NCI-H526 treated with DMSO at 0.1 percent for 48 hours (cell line): ENCODE measurements at places on chromosomes 6 and 20.
A peak's percentile ranks its signal among the peaks of the same experiment; 100 is the strongest.

DNA sequence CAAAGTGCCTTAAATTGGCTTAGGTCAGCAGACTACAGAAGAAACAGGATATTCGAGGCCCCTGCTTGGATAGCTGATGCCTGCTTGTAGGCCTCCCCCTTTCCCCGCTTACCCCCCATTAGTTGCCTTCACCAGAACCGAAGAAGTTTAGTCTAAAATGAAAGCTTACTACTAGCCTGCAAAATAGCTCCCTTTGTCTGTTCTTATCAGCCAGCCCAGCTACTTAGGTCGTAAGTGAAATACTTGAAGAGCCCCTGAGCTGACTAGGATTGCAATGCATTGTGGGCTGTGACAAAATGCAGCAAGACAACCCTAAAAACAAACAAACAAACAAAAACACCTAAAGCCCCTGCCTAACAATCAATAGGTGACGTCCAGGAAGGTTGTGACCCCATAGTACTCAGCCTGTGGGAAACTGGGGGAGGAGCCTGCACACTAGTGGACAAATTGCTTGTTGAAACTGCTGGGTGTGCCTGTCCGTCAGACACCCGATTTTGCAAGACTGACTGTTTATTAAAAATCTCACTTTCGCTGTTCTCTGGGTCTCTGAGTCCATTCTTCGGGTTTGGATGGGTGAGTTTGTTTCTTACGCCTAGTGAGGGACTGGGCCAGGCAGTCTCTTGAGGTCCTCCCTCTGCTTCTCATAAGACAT lies 105.0 kb upstream of the DUSP22 start:
- DNase-seq, result no peak

DNA sequence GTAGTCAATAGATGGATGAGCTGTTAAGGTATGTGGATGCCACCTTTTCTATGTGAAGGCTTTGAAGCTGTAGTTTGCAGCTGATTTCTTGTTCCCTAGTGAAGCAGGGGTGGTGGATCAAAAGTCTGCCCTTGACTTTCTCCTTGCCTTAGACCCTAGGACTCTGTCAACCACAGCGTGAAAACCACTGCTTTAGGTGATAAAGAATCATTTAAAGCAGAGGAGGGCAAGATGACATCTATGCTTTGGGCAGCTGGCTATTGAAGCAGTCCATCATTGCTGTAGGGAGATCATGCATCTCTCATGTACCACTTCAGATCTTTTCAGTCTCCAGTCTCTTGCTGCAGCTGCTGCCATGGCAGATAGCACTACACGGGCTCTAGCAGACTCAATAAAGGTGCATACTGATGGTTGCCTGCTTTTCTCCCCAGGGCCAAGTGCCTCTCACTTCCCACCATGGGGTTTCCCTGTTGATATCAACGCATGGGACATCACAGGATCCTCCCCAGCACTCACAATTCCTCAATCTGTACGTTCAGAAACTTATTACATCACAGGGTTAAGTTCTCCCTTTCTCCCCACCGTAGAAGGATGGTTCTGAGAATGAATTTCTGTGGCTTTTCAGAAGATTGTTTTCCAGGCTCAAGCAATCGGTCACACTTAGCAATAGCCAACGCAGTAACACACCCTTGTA lies 122.0 kb upstream of the STMND1 start:
- no peak for DNase-seq

- DNase-seq, result peak; percentile 35
These were observed 28.9 kb downstream of the TREM1 start for GRCh38 chr6:41257369-41258195.

- no peak for DNase-seq
These were observed 23.3 kb upstream of the ARFGEF2 start for GRCh38 chr20:48898210-48898609.
